ENCODE measurements at places on chromosomes 12 and 14.

DNA sequence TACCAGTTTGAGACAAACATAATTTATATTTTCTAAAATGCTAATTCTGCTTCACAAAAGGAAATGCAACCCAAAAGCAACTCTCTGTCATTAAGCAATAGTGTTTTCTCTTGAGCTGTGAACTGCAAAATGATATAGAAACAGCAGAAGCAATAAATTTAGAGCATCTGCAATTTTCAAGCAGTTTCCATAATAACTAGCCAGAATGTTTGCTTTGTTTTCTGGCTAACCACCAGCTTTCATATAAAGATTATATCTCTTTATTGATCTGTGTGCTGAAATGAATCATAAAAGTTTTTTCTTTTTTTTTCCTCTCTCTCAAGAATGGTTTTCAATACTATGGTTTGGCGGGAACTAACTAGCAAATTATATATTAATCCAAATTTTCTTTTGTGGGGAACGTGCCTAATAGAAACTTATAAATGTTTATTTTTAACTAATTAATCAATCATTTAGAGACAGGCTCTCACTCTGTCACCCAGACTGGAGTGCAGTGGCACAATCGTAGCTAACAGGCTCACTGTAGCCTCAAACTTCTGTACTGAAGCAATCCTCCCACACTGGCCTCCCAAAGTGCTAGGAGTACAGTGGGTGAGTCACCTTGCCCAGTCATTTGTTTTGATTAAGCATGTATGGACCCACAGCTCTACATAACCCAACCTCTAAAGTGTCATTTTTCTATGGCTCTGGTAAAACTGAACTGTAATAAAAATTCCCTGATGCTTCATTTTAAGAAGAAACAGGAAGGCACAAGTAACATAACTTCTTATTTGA, 830.1 kb upstream of the MGAT4C start:
- H3K36me3 ChIP-seq, result no peaks in the 10 kb centered on the region
- no peak overlapping the region for H3K27ac ChIP-seq
- no peaks in the 10 kb centered on the region for H3K4me1 ChIP-seq
- H3K27me3 ChIP-seq, result no peaks in the 10 kb centered on the region
- ATAC-seq, result no peak

DNA sequence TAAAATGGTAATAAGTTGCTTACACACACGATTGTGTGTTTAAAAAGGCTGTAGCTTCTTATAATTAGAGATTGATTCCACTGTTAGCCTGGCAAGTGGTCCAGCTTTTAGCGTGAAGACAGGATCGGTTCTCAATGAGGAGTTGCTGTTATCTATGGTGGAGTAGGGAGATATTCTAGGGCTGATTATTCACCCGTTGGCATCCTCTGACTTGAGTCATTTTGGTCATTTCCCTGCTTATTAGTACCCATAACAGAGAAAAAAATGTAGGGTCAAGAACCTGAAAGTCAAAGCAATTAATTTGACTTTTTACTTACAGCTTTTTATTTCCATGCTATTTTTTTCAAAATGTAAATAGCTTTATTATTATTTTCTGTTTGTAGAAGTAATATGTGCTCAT, 76.0 kb downstream of the KCNK13 start:
- no peaks in the 10 kb centered on the region for H3K4me1 ChIP-seq
- H3K27ac ChIP-seq, result no peak overlapping the region
- ATAC-seq, result no peak
- H3K27me3 ChIP-seq, result peaks cover 14% of the 10 kb centered on the region

DNA sequence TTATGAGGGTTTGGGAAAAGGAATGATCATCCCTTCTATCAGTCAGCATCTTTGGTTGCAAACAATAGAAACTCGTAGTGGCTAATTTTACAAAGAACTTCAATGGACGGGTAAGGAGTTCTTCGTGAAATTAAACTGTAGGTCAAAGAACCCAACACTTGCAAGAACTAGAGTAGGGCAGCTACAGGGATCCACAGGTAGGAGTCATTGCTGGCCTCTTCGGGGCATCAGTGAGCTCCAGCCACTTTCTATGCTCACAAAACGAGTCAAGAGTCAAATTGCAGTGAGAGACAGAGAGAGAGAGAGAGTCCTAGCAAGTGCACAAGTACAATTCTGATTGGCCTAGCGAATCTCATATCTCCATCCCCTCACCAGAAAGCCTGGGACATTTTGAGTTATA, 29.9 kb upstream of the OTX2 start:
- H3K4me3 ChIP-seq, result no peak overlapping the region
- ATAC-seq, result no peak
- H3K27me3 ChIP-seq, result no peaks in the 10 kb centered on the region

GRCh38 chr12:56978397-56979138, 21.2 kb upstream of the RDH16 start:
- H3K27me3 ChIP-seq, result no peaks in the 10 kb centered on the region
- ATAC-seq, result no peak
- peaks cover 11% of the 10 kb centered on the region for H3K36me3 ChIP-seq
- H3K4me1 ChIP-seq, result no peaks in the 10 kb centered on the region

GRCh38 chr14:61350427-61351270, 29.3 kb downstream of the PRKCH start:
- no peak overlapping the region for H3K27ac ChIP-seq
- peaks cover 30% of the 10 kb centered on the region for H3K27me3 ChIP-seq
- H3K4me1 ChIP-seq, result no peaks in the 10 kb centered on the region

DNA sequence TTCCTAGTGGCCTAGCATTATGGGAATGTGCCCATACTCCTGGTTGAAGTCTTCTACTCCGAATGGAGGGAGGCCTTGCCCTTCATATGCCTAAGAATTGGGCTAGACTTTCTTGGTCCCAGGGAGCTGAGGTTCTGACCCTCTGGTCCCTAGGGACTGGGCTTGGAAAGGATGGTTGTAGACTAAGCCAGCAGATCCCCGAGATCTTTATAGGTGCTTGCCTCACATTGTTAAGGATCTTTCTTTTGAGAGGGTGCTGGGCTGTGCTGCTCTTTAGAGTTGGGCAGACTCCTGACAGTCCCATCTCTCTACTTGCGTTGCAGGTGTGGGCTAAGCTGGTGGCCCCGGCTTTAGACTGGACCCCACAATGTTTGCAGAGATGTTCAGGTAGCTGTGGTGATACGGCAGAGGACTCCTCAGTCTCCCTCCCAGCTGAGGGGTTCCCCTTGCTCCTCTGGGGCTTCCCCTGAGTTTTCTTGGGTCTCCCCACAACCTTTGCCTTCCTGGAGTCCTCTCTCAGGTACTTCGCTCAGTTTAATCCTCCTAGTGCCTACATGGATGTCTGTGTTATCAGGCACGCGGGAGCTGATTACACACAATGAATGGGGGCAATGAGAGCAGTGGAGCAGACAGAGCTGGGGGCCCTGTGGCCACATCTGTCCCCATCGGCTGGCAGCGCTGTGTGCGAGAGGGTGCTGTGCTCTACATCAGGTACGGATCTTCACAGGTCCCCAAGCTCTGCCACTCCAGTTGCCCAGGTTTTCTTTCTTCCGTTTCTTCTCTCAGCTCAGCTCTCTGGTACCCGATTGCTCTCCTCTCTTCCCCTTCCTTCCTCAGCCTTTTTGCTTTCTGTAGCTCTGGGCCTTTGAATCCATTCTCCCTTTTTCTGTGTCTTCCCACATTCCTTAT, 1.3 kb downstream of the MBD6 start:
- H3K27me3 ChIP-seq, result no peaks in the 10 kb centered on the region
- peak overlapping the region; percentile 97 for H3K4me3 ChIP-seq
- peak overlapping the region; percentile 99 for H3K27ac ChIP-seq
- peaks cover 42% of the 10 kb centered on the region for H3K36me3 ChIP-seq

GRCh38 chr12:107541001-107541705, 144.4 kb upstream of the PWP1 start:
- H3K4me3 ChIP-seq, result no peak overlapping the region
- no peaks in the 10 kb centered on the region for H3K4me1 ChIP-seq
- H3K27ac ChIP-seq, result no peak overlapping the region

DNA sequence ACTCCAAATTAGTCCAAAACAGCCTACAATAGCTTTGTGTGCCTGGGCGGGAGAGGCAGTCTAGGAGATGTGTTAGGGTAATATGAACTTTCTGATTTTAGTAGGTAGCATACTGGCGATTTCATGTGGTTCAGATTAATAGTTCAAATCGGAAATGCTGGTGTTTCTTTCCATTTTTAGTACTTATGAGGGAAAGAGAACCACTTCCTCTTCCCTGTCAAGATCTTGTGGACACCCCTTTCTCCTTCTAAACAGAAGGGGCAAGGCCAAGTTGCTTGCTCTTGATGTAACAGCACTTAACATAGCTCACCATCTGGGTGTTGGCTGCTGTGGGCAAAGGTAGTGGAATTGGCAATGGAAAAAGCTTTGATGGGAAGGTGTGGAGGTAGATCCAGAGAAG, 32.2 kb upstream of the IGF1 start:
- H3K27ac ChIP-seq, result peak overlapping the region; percentile 26
- no peak overlapping the region for H3K4me3 ChIP-seq
- no peaks in the 10 kb centered on the region for H3K36me3 ChIP-seq
- peaks cover 18% of the 10 kb centered on the region for H3K27me3 ChIP-seq

DNA sequence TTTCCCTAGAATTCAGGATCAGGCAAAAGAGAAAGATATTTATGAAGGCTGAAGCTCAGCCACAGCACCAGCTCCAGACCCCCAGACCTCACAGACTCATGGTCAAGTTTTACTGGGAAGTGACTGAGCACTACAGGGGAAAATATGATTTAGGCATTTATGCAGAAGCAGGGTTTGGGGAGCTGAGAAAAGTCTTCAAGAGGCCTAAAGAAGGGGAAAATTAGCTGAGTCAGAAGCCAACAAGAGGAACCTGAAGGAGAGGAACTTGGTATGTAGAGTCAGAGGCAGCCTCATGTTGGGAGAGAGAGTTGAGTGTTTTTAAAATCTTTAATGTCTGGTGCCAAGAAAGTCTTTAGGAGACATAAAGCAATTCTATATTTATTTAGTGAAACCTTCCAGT, 63.0 kb downstream of the FOS start:
- H3K4me1 ChIP-seq, result peaks cover 35% of the 10 kb centered on the region
- no peaks in the 10 kb centered on the region for H3K27me3 ChIP-seq
- peak; percentile 60 for ATAC-seq
- no peak overlapping the region for H3K4me3 ChIP-seq

DNA sequence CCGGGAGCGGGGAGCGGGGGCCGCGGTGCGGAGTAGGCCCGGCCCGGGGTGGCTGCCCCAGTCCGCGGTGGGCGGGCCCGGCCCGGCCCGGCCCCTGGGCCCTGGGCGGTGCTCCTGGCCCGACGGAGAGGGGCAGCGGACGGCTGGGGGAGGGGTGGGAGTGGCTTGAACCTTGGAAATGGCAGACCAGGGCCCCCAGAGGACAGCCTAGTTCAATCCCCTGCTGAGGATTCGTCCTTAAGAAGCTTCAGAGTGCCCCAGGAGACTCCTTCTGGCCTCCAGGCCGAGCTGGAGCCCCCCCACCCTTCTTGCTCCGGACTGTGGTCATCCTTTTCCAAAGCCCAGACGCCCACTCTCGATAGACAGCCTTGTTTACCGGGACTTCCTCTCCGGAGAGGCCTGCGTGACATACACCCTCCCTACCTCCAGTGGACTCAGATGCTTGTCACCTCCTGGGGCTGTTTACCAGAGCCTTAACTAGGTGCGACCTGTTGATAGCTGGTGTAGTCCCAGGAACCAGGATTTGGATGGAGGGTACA, 458 bp downstream of the KHNYN start:
- peak; percentile 84 for ATAC-seq
- H3K4me3 ChIP-seq, result peak overlapping the region; percentile 84
- H3K27me3 ChIP-seq, result no peaks in the 10 kb centered on the region
- peak overlapping the region; percentile 98 for H3K27ac ChIP-seq
- peaks cover 31% of the 10 kb centered on the region for H3K36me3 ChIP-seq
- H3K4me1 ChIP-seq, result peaks cover 36% of the 10 kb centered on the region

DNA sequence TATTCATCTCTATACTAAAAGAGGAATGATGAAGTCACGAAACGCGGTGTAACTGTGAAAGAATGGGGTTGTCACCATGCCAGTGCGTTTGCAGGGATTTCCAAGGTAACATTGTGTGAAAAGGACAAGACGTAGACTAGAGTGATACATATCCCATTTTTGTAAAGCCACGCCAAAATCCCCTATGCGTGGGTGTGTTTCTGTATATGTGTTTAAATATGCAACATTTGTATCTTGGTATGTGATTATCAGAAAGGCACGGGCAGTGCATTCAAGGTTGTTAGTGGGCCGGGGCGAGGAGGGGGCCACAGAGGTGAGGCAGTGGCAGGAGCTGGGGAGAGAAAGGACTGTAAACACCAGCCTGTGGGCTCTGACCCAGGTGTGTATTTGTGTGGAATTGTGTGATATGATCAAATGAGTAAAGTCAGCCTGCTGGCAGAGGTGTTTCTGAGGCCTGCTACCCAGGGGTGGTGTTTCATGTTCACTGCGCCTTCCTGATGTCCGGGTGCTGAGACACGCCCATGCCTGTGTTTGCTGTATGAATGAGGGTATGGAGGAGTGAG, 137.8 kb downstream of the ADGRD1 start:
- H3K4me1 ChIP-seq, result peaks cover 26% of the 10 kb centered on the region
- H3K27ac ChIP-seq, result peak overlapping the region; percentile 58
- ATAC-seq, result peak; percentile 59
- peaks cover 22% of the 10 kb centered on the region for H3K27me3 ChIP-seq

GRCh38 chr14:97485201-97485600, 688.0 kb downstream of the VRK1 start:
- H3K4me3 ChIP-seq, result no peak overlapping the region
- no peaks in the 10 kb centered on the region for H3K36me3 ChIP-seq
- no peaks in the 10 kb centered on the region for H3K27me3 ChIP-seq
- no peaks in the 10 kb centered on the region for H3K4me1 ChIP-seq
- no peak for ATAC-seq

GRCh38 chr14:52131640-52132320, 62.9 kb upstream of the NID2 start:
- peaks cover 22% of the 10 kb centered on the region for H3K27me3 ChIP-seq
- ATAC-seq, result peak; percentile 50
- no peak overlapping the region for H3K4me3 ChIP-seq
- no peak overlapping the region for H3K27ac ChIP-seq

GRCh38 chr12:19739195-19739776, 300.0 kb downstream of the AEBP2 start:
- no peaks in the 10 kb centered on the region for H3K36me3 ChIP-seq
- H3K4me3 ChIP-seq, result no peak overlapping the region
- no peak overlapping the region for H3K27ac ChIP-seq
- no peak for ATAC-seq

DNA sequence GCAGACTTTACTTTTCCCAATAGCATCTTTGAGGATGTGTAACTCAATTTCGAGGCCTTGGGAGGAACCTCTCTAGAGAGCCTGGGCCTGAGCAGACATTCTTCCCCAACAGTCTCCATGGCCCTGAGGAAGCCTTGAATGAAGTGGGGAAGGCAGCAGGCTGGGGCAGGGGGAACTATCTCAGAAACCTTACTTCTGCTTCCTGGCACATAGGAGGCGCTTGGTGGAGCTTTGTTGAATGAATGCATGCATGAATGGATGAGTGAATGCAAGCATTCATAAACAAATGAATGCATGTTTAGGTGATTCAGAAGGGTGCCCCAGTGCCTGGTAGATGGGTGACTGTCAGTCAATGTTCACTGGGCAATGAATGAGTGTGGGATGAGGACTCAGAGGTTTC, 58.3 kb downstream of the GALNT16 start:
- ATAC-seq, result peak; percentile 70
- H3K36me3 ChIP-seq, result no peaks in the 10 kb centered on the region
- H3K4me3 ChIP-seq, result no peak overlapping the region
- peaks cover under 1% of the 10 kb centered on the region for H3K27me3 ChIP-seq
- no peak overlapping the region for H3K27ac ChIP-seq

- no peaks in the 10 kb centered on the region for H3K4me1 ChIP-seq
- H3K27ac ChIP-seq, result no peak overlapping the region
- ATAC-seq, result no peak
Observed at GRCh38 chr14:99655521-99655920, 10.6 kb downstream of the HHIPL1 start.
